ENCODE measurements at places on chromosomes 3 and 15.

DNA sequence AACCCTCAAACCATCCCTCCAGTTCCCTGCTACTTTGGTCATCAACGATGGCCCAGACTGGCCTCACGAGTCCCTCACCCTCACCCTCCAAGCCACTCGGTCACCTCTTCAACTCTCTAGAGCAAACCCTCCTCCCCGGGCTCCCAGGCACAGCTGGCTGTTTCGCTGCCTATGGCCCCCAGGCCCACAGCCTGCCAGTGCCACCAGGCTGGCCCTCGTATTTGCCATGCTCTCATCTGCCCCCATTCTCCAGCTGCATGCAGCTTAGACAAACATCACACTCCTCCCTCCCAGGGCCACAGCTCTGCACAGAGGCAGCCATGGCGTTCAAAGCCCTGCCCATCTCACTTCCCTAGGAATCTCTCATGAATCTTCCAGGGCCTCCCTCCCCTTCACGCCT lies 13.8 kb downstream of the RAB43 start:
- DNase-seq: no peak

DNA sequence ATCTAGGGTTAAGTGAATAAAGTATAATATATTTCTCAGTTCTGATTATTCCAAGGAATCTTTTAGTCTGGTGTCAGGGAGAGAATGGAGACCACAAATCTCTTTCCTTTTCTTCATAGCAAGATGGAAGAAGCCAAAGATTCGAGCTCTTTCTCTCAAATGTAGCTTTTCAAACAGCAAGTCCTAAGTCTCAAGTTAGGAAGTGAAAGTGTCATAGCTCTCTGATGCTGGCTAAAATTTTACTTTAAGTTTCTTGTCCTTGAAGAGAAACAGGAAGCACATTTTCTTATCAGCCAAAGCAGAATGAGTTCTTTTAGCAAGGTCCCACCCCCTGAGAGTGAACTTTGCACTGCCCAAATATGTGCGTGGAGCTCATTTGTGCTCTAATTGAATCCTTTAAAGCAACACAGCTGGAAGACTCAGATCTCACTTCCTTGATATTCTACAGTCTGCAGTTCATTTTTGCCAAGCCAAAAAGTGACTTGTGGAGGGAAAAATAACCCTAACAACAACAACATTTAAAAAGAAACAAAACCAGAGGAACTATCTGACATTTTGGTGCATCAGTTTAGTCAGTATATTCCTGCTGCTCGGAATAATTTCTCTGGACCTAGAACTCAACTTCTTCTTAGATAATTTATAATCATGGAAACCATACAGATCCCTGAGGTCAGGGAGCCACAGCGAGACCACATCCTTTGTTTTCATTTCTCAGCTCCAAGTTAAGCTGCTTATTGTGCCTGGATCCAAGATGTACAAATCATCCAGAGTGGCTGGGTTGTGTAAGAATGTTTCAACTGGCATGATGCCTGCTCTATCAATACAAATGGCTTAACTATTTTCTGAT lies 238.7 kb upstream of the P2RY1 start:
- no peak for DNase-seq

GRCh38 chr3:151268267-151269235 lies 9.8 kb downstream of the P2RY14 start:
- no peak for DNase-seq

DNA sequence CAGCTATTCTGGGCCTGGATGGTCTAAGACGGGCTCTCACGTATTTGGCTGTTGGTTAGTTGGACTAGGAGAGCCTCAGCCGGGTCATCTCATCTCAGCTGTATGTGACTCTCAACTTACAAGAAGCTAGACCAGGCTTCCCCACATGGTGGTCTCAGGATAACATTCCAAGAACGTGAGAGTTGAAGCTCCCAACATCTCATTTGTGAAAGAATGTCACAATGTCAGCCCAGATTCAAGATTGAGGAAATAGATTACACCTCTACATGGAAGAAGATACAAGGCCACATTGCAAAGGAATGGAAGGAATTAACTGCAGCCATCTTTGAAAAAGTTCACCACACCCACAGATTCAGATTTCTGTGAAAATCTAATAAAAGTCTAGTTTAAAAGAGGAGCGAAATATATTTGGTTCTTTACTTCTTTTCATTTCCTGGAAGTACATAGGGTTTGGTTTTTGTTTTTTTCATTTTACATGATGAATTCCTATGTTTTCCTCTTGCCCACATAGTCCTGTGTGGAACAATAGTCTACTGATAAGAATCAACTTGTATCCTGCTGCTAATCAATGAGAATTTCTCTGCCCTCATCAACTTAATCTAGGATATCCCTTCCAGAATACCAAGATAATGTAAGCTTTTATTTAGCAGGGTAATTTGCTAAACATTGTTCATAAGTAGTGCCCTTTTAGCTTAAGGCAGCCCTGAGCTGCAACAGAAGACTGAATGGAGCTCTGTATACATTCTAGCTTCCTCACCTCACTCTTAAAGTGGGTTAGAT lies 116.5 kb downstream of the CMSS1 start:
- DNase-seq: no peak

DNA sequence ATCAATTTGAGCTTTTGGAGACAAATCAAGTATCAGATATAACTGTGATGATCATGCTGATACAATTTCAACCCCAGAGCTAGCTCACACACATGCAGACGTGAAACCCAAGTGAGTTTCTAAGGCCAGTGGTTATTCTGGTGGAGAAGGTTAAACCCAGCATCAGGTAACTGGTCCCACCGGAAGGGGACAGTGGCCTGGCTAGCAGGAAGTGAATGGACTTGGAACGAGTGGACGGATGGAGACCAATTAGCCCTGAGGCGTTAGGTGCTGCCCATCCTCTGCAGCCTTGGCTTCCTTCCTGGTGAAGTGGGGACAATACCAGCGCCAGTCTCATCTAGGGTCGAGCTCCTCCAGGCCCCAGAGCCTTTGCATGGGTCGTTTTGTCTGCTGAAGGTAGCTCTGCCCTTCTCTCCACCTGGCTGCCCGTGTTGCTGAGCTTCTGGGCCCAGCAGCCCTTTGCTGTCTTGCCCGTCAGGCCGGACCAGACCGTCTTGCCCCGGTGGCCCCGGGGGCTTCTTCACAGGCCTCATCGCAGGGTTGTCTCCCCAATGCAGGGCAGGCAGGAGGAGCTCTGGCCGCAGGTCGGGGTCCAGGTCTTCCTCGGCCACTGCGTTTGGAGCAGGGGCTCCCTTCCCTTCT lies 915 bp upstream of the KCTD6 start:
- no peak for DNase-seq
